ENCODE measurements at places on chromosomes 4 and X.

DNA sequence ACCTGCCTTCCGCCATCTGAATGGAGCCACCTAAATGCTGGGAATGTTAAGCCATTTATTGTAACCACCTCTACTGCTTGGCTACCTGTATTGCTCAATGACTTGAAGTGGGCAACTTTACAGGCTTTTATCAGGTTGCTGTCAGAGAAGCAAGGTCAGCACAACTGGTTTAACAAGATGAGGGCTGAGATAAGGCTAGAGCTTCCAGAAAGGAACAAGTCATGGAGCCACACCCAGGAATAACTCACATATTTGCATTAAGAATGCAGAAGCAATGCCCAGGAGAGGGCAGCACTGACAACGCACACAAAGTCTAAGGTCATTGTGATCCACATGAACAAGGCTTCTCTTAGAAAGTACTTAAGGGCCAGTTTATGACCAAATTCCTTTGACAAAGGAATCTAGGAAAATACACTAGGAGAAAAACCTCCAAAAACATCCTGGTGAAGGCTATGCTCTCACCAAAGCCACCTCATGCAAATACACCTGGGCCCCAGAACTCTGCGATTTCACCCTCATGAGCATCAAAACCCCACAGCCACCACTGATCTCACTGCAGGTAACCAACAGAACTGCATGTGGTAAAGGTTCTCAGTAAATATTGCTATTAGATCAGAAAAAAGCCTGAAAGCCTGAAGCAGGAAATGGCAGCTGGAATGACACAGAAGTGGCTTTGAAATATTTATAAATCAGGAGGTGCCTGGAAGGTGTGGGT is 15.0 kb upstream of the STS start:
- no peak for DNase-seq

DNA sequence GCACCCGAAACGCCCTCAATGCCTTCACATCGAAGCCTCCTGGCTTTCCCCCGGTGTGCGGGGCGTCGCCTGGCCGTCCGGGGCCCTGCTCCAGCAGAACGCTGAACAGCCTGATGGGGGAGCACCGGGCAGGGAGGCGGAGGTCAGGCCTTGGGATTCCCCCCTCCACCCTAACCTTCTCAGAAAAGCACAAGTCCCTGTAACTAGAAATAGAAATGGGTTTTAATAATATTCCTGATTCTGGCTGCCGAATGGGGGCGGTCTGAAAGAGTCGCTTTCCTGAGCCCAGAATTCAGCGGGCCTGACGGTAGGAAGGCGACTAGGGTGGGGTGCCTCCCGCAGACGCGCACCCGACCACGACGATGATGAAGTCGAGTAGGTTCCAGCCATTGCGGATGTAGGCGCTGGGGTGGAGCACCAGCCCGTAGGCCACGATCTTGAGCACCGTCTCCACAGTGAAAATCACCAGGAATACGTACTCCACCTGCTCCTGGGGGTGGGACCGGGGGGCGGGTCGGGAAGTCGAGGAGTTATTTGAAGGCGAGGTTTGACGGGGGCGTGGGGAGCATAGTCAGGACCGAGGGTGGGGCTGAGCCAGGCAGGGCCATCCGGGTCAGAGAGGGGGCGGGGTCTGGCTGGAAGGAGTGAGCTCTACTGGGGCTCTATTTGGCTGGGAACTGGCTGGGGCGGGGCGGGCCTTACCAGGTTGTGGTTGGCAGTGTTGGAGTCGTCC is 2.5 kb downstream of the CACNA1F start:
- DNase-seq: peak; percentile 10

DNA sequence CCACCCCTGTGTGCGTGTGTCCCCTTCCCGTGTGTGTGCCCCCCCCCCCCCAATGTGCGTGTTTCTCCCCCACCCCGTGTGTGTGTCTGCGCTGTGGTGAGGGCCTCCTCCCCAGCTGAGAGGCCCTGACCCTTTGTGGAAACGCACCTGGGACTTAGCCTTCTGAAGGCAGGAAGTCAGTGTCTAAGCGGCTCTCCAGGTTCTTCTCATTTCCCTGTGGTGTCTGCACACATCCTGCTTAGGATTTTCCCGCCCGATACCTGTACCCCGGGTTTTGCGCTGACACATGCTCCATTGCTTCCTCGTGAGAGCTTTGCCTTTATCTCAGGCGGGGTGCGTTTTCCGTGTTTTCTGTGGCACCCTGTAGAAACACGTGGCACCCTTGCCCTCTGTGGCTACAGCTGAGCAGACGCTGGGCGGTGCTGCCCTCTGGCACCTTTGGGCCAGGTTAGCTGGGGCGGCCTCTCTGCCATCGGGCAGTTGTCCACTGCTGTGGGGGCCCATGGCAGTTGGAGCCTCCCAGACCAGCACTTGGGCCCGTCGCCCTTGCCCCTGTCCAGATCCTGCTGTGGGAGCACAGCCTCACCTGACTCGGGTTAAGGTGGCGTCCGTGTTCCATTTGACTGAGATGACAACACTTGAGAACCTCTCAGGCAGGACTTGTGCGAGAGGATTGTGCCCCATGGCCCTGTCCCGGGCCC is 26.3 kb downstream of the MAEA start:
- no peak for DNase-seq

GRCh38 chr4:116638592-116638991 is 446.8 kb downstream of the TRAM1L1 start:
- no peak for DNase-seq

- DNase-seq: no peak
These were observed 15.7 kb downstream of the SPCS3 start for GRCh38 chr4:176335421-176335820.

DNA sequence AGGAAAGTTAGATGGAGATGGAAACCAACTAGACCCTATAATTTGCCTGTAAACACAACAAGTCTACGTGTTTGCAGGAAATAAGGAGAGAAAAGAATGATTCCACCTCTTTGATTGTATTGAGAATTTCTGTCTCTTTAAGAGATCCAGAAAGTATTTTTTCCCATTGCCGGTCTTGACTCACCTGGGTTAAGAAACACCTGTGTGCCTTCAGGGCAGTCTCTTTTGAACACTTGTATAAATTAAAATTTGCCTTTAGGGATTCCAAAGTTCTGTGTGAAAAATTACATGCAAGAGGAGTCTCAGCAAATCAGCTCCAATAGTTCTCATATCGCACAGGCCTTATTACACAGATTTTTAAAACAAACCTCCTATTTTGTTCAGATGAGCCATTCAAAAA is 46.0 kb upstream of the SMAD1 start:
- DNase-seq: no peak

DNA sequence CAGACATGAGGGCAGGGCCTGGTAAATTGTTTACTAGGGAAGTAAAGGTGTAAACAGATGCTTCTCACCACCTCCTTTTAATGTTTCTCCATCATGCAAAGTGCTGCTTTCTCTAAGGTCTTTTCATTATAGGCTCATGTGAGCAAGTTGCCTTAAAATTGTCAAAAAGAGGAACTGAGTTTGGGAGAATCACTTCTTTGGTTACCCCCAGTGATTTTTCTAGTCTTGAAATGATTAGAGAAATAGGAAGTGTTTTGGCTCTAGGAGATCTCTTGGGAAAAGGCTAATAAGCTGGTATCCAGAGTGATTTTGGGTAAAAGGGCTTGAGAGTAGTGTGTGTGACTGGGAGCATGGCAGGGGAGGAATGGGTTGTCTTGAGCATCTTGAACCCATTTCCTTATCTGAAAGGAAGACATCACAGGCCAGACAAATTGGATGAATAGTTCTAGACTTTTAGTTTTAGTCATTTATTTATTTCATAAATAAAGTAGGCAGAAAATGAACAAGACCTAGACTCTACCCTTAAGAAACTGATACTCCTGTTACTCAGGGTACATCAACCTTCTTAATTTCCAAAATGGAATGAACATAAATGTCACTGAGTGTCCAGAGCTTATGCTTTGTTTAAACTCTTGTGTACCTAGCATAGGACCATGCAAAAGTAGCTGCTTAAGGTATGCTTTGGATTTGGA is 14.2 kb downstream of the GRPR start:
- DNase-seq: no peak

- DNase-seq: no peak
These were observed 131.2 kb upstream of the HCCS start for GRCh38 chrX:10979956-10980355.

DNA sequence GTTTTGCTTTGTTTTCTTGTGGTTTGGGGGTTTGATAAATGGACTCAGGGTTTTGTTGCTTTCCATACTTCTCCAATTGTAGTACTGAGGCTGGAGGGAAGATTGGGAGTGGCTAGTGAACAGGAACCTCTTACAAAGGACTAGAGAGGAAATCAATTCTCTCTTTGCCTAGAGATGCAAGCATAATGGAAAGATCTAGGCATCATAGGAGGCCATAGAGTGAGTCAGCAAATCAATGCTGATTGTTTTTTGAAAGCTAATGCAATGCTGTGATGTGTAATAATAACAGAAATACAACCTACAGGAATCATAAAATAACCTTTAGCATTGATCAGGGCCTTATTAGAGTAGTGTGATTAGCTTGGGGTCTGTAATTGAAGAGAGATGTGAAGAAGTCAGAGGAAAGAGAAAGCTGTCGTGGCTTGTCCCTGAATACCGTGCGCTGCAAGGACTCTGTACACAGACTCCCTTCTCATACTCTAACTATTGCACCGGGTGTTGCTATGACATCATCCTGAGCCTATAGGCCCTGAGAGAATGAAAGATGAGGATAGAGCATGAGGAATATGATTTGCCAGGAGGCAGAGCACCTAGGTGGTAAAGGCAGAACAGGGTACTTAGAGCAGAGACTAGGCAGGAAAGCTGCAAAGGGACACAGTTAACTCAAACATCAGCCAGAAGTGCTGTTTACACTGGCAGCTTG is 29.3 kb upstream of the GPR101 start:
- no peak for DNase-seq

GRCh38 chrX:77899081-77899828 is at the start of gene COX7B:
Gene COX7B, plus strand, starts transcription at chrX:77899468. Its CDS starts 86 bp downstream, at chrX:77899554.
- DNase-seq: peak; percentile 78

DNA sequence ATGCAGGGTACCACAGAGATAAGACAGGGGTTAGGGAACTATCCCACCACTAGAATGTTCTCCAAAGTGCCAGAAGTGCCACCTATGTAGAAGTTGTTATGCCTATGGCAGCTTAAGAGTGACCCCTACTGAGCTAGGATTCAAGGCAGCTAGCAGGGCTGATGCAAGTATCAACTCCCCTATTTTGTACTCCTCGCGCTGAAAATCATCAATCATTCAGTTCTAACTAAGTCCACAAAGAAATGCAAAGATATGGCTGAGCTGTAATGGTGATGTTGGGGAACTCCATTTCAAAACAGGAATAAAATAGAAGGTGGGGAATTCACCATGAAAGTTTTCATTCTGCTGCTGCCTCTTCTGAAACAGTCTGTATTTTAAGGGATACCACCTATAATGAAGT is 13.8 kb downstream of the ACSL4 start:
- no peak for DNase-seq

DNA sequence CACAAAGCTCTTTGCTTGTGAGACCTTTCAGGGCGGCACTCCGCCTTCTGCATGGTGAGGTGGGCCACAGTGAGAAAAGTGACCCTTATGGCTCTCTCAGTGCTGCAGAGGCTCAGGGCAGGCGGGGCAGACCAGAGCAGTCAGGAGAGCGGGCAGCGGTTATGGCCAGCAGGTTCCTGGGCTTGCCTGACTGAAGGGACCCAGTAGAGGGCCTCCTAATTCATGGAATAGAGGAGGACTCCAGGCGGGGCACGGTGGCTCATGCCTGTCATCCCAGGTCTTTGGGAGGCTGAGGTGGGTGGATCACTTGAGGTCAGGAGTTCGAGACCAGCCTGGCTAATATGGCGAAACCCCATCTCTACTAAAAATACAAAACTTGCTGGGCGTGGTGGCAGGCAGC is 91.4 kb downstream of the CLNK start:
- DNase-seq: no peak

GRCh38 chr4:37245391-37245954 is 930 bp downstream of the NWD2 start:
- no peak for DNase-seq

GRCh38 chr4:145930592-145930991 is 8.0 kb downstream of the ZNF827 start:
- no peak for DNase-seq

DNA sequence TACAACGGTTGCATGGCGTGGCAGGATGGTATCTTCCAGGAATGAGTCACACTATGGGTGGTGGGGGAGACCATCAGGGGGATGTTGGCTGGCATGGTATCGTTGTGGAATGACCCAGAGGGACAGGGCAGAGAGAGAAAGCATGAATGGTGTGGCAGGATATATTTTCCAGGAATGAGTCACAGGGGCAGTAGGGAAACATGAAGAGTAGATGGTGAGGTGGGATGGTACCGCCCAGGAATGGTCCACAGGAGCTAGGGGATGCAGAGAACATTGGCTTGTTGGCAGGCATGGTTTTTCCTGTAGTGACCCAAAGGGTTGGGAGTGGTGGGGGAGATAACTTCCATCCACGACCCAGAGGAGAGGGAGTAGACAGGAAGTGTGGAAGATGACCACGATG is 62.4 kb downstream of the MAOA start:
- no peak for DNase-seq

DNA sequence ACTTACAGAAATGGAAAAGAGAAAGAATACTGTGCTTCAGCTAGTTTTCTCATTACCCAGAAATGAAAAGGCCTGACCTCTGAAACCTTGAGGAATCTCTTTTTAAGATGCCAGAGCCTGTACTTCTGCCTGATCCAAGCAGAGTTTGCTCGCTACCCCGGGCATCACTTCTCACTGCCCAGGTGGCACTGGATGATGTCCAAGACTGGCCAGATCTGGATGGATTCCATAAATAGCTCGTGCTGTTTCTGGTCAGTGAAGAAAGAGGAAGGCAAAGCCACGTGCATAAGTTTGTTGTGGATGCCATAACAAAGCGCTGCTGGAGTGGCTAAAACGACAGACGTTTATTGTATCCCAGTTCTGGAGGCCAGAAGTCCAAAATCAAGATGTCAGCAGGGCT is 133.5 kb downstream of the TBL1X start:
- DNase-seq: no peak

DNA sequence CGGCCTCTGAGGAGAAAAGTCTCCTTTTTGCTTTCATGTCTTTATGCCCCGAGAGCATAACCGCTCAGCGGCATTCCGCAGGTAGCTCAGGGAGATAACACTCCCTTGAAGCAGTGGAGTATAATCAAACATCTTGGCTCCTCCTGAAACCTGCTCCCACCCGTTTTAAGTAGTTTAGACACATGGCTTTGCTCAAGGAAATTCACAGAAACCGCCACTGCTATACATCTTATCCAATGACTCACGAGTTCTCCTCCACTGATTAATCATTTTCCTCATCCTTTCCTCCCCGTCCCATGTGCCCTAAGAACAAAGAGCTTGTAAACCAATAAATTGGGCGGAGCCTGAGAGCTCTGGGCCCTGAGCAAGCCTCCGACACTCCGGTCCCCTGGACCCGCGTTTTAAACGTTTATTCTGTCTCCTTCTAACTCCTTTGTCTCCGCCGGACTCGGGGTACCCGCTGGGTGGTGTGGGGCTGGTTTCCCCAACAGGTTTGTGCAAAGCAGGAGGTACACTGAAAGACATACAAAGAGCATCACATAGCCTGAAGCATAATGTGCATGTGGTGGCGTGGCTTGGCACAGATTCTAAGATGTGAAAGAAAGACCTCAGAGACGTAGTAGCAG is 401.2 kb downstream of the TLL1 start:
- DNase-seq: no peak

GRCh38 chr4:137700072-137700471 is 167.8 kb upstream of the PCDH18 start:
- no peak for DNase-seq
